Cerebellar nuclear complex (tissue), 1 donor: ENCODE measurements at places on chromosomes 3 and 15.

DNA sequence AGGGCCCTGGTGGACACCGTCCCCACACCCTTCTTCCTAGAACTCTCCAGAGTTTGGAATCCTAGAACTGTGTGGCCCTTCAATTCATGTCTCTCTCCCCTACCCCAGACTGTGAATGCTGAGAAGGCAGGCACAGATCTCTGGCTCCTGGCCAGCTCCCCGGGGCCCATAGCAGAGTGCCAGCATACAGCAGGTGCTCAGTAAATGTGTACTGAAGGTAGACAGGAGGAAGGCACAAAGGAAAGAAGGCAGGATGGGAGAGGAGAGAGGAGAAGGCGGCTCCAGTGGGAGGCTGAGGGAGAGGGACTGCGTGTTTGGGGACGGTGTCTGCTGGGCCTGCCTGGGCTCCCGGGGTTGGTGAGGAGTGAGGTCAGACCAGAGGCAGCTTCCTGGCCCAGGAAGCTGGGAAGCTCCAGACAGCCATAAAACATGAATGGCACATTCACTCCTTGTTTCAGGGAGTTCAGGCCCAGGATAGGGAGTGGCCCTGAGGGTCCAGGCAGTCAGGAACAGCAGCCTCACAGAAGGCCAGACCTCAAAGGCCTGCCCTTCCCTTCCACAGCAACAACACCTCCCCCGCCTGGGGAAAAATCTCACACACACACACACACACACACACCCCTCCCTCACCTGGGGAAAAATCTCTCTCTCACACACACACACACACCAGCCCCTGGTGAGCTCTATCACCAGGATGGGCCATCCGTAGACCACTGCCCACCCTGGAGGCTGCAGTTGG, 137.1 kb upstream of the PRR20G start:
- no peak for DNase-seq

GRCh38 chr3:95356764-95357501, 1294.1 kb downstream of the NSUN3 start:
- no peak for DNase-seq

DNA sequence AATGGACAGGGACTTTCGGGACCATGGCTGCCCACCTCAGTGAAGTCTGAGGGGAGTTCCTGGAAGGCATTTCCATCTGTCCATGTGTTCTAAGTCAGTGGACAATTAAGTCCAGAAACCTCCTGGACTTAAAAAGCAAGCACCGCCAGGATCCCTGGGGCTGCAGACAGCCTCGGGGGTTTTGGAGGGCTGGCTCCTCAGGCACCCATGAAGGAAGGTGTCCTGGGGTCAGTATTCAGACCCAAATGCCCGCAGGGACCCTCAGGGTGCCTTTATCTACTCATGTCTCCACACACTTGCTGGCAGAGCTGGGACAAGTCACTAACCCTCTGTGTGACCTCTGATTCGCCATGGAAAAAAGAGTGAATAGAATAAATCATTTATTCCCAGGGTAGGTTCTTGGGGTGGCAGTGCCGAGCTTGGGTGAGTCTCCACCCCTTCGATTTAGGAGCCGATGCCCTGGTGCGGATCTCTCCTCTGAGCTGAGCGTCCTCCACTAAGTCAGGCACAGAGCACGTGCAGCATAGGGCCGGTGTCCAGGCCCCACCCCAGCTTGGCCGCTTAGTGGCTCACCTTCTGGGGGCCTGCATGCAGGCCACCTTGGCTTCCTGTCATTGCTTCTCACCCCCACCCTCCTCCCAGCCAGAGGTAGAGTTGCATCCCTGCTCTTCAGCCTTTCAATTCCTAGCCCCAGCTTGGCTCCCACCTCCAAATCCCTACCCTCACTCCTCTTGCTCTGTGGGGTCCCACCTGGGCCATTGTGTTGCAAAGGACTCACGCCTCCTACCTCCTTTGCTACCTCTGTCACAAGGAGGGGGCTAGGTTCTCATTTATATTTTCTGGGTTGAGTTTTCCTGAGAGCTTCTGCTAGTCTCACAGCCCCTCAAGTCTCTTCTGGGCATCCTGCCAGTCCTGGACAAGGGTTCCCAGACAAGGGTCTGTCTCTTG, 19.9 kb downstream of the SLC6A6 start:
- DNase-seq = no peak

GRCh38 chr3:140434261-140434905, 243.5 kb upstream of the TRIM42 start:
- DNase-seq = no peak
